OCI-M1 (cell line): ENCODE measurements at places on chromosomes 12 and 14.

DNA sequence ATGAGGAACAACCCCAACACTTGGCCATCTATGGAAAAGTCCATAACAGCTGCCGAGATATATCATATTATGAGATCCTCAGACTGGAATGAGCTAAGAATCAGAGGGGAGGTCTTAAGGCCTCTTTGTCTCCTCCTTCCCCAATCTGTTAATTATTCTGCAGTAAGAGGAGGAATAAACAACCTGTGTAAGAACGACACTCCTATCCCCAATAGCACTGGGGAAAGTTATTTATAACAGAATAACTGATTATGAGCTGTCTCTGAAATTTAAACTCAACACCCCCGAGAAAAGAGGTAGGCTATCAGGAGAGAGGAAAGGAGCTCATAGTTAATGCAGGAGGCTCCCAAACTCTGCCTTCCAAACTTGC lies 68.0 kb downstream of the NIN start:
- no peak for DNase-seq

DNA sequence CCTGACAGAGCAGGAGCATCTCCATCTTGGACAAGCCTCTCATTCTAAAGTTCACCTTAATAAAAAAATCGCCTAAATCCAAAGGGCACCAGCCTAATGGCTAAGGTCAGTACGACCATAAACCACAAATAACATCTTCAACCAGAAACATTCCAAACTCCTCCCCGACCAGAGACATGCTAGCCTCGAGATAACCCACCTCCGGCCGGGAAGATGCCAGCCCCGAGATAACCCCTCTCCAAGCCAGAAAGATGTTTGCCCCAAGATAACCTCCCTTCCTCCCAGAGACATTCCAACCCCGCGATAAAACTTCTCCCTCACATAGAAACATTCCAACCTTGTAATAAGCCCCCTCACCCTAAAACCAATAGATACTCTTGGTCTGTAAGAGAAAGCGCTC lies 86.8 kb upstream of the PKP2 start:
- DNase-seq, result peak; percentile 42

GRCh38 chr12:18153826-18154225 lies 63.8 kb upstream of the RERGL start:
- DNase-seq, result no peak

- DNase-seq, result no peak
These were observed 240.2 kb downstream of the PAX9 start for GRCh38 chr14:36901861-36902260.

DNA sequence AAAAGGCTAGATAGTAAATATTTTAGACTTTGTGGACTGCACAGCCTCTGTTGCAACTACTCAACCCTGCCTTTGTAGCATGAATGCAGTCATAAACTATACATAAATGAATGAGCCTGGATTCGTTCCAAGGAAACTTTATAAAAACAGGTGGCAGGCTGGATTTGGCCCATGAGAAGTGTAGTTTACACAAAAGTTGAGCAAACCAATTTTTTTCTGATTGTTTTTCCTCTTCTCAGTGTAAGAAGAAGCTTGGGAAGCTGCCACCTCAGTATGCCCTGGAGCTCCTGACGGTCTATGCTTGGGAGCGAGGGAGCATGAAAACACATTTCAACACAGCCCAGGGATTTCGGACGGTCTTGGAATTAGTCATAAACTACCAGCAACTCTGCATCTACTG lies 9.5 kb downstream of the OAS1 start:
- DNase-seq, result no peak

- DNase-seq, result peak; percentile 84
These were observed 10.7 kb upstream of the ATP2A2 start for GRCh38 chr12:110270125-110270962.

- DNase-seq, result peak; percentile 39
These were observed 1.8 kb downstream of the DCN start for GRCh38 chr12:91180582-91181395.

GRCh38 chr12:100826323-100826722 lies 31.7 kb downstream of the ANO4 start:
- peak; percentile 60 for DNase-seq

- no peak for DNase-seq
These were observed 88.0 kb upstream of the GSC start for GRCh38 chr14:94857950-94858349.

DNA sequence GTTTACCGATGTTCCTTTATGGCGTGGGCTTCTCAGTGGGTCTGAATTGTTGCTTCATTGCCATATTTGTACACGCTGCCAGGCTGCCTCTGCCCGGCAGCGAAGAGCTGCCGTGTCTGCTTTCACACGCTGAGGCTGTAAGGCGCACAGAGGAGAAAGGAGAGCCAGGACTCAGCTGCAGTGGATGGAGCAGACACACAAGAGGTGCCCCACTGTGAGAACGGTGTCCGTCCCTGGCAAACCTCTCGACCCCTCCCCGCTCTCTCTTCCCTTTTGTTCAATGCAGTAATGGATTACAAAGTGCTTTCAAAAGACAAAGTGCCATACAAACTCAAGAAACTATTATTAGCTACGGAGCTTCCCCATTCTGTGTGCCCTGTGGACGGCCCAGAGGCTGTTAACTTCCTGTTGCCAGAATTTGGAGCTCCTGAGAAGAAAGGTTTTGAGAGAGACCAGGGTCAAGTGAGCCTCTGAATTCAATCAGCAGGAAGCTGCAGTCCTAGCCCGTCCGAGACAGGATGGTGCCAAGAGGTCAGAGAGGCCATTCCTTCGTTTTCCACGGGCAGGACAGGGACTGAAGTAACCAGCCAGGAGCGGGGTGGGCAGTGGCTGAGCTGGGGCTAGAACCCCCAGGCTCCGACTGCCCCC lies 15.8 kb downstream of the CCND2 start:
- DNase-seq, result no peak

DNA sequence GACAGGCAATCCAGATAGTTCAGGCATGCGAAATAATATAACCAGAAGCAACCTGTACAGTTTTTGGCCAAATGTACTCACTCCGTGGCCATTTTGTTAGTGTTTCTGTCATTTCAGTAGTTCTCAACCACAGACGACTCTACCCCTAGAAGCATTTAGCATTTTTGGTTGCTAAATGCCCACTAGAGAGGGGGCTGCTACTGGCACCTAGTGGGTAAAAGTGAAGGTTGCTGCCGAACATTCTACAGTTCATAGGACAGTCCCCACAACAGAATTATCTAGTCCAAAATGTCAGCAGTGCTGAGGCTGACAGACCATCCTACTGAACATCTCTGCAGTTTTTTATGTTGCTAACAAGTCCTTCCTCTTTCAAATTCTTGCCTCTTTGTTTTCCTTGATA lies 107.4 kb downstream of the TSHR start:
- DNase-seq, result peak; percentile 87
